T-helper 17 cell (primary cell): ENCODE measurements at places on chromosomes 16 and 17. TPM values are rescaled to one million over a fixed set of nuclear protein-coding genes. Genes with fewer than 3 reads are reported as not detected.

DNA sequence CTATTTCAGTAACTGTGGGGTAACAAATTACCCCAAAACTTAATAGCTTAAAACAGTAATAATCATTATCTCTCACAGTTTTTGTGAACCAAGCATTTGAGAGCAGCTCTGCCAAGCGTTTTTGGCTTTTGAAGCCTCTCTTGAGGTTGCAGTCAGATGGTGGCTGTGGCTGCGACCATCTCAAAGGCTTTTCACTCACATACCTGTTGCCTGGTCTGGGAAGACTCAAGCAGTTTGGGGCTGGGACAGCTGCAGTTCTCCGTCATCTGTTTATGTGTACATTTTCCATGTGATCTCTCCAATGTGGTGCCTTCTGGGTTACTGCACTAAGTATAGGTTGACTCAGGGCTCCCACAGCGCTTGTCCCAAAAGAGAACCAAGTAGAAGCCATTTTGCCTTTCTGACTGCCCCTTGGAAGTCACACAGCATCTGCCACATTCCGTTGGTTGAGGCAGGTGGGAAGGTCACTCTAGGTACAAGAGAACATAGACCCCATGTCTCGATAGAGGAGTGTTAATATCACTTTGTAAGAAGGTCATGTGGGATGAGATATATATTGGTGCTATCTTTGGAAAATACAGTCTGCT, 49.6 kb downstream of the LDHD start:
- no peaks in the 10 kb centered on the region for H3K27me3 ChIP-seq
- H3K4me1 ChIP-seq, result peaks cover 25% of the 10 kb centered on the region
- H3K36me3 ChIP-seq, result no peaks in the 10 kb centered on the region
- no peak overlapping the region for H3K27ac ChIP-seq
- H3K4me3 ChIP-seq, result no peak overlapping the region
- no peak for DNase-seq

DNA sequence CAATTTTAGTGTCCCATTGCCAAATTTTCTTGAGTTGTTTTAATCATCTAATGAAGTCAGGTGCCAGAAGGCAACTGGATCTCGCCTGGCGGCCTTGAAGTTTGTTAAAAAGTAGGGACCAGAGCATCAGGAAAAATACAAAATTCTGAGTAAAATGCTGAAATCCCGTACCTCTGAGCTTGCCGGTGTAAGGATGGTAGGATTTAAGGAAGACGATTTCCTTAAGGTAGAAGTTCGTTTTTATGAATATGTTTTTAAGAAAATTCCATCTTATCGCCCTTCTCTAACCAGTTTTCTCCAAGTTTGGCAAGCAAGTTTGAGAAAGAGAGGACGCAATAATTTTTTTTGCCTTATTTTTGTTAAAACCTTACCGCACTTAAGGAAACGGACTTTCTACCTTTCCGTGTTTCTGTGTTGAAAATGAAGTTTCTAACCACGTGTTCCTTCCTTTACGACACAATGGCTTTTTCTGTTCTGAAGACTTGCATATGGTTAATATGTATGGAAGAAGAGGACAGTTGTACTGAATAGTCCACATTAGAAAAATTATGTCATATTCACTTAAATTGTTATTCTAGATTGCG, 748 bp downstream of the ATF7IP2 start:
- no peaks in the 10 kb centered on the region for H3K27me3 ChIP-seq
- H3K27ac ChIP-seq, result peak overlapping the region; percentile 98
- H3K36me3 ChIP-seq, result peaks cover 9% of the 10 kb centered on the region
- H3K4me1 ChIP-seq, result peaks cover 29% of the 10 kb centered on the region

GRCh38 chr16:7644176-7644575, 311.5 kb downstream of the RBFOX1 start:
- H3K27me3 ChIP-seq, result no peaks in the 10 kb centered on the region
- no peak for DNase-seq
- H3K4me3 ChIP-seq, result no peak overlapping the region
- no peaks in the 10 kb centered on the region for H3K4me1 ChIP-seq
- no peak overlapping the region for H3K27ac ChIP-seq

- peaks cover 18% of the 10 kb centered on the region for H3K4me1 ChIP-seq
- peak overlapping the region; percentile 91 for H3K27ac ChIP-seq
- DNase-seq, result no peak
- H3K4me3 ChIP-seq, result peak overlapping the region; percentile 83
Measured at GRCh38 chr16:81729451-81729850, 49.6 kb upstream of the PLCG2 start.

The MEAK7 gene
- 5.7 TPM for total RNA-seq
